ENCODE measurements at places on chromosomes 11 and 22.

- DNase-seq: no peak
These were observed 33.9 kb upstream of the MN1 start for GRCh38 chr22:27835446-27835845.

DNA sequence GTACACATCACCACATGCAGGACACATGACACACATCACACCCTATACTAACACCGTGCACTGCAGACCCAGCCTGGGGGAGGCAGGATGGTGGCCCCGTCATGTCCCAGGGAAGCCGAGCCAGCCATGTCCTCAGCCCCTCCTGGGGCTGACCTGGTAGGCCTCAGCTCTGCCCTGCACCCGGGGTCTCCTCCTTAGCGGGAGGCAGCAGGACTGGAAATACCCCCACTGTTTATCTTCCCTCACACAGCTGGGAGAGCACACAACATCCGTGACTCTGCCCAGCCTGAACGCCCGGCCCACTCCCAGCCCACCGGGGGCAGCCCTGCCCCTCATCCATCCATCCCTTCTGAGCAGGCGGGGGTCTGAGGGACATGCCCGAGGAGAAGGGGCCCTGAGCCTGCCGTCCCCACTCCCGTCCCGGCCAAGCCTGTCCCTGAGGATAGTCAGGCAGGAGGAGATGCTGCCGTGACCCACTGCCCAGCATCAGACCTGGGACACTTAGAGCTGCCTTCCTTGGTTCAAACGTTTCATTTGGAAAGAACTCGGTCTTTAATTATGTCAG, 945.0 kb downstream of the BRD1 start:
- no peak for DNase-seq

- no peak for DNase-seq
These were observed 88.3 kb downstream of the LUZP2 start for GRCh38 chr11:24585192-24585591.

GRCh38 chr11:77416357-77416756, 57.5 kb downstream of the PAK1 start:
- no peak for DNase-seq

GRCh38 chr22:26021516-26021915, 147.7 kb upstream of the SEZ6L start:
- DNase-seq: no peak

DNA sequence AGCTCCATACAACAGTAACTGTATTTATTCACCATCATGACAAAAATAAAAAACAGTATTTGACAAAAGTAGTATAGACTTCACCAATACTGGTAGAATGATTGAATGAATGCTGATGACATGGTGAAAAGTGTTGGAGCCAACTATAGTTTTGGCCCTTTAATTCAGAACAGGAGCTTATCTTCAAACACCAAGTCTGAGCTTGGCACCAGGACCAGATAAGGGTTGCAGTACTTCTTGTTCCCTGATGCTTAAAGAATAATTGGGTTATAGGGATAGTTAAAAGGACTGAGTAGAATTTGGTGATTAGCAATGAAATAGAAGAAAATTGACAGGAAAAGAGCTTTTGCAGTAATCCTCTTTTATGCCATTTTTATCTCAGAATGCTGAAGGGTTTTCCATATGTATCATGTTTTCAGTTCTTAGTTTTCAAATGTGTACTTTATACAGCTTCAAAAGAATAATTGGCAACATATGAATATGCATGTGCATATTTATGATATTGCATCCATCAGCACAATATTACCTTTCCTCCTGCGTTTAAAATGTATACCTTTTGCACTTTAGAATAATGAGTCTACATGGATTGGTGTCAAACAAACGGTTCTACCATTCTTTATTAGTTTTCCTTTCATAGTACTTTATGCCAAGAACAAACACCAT, 214.2 kb upstream of the ARHGAP42 start:
- no peak for DNase-seq

GRCh38 chr22:25453557-25453956, 110.9 kb upstream of the GRK3 start:
- no peak for DNase-seq

DNA sequence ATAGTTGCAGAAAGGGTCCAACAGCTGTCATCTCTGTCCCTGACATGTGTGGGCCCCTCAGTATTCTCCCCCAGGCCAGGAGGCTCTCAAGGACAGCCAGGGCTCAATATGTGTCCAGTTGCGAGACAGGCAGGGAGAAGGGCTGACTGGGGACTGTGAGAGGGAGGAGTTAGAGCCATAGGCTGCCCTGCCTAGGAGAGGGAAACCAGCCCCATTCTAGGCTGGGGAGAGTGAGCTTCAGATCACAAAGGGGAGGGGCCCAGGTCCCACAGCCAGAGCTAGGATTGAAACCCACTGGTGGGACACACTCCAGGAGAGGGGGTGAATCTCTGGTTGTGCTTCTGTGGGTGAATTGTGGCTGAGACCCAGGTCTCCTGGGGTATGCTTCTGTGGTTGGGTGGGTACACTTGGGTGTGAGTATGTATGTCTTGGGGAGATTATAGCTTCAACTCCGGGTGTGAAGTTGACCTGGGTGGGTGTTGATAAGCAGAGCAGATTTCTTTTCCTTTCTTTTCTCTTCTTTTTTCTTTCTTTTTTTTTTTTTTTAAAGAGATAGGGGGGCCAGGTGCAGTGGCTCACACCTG, 2.1 kb upstream of the CARNS1 start:
- no peak for DNase-seq

DNA sequence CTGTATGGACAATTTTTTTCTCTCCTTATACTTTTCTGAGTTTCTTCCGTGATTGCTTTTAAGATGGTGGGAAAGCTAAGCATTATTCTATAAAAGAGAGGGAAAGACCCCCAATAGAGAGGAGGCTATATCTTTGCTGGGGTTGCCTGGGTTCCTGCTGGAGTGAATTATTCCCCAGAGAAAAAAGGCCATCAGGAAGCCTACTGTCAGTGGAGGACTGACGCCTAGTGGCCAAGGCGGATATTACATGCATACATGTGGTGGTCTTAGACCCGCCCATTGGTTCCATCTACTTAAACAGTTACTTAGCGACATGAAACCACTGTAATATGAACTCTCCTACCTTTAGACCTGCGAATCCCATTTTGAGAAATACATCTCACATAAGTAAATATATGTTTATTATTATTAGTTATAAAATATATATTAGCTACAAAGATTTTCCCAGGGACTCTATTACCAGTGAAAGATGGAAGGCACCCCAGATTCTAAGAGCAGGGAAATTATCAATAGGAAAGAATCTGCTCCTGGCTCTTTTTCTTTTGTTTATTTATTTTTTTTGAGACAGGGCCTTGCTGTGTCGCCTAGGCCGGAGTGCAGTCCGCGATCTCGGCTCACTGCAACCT, 15.7 kb upstream of the PGA3 start:
- peak; percentile 49 for DNase-seq

DNA sequence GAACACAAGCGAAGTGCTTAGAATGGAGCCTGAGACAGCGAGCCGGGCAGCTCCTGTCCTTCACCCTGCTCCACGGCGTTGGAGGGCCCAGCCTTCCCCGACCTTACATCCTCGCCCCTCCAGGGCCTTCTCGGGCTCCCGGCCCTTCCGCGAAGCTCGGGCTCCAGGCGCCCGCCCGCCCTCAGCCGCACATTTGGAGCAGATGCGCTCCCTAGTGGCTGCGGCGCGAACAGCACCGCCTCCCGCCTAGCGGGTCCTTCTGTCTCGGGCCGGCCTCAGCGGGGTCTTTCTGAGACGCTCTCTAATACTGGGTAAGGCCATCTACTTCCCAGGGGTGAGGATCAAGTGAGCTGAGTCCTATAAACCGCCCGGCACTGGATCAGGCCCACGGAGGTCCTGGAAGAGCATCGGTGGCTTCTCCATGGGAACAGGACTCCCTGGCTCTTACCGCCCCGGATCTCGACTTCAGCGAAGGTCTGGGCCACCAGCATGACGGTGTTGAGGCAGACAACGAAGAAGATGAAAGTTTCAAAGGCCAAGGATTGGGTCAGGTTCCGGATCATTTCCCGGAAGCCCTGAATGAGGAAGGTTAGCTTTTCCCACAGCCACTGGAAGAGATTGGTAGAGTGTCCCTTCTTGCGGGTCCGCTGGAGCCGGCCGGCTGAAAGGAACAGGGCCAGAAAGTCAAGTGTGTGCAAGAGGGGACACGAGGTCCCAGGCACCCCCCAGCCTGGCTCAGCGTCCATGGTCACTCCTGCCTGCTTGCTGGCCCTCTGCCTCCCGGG, 3.7 kb downstream of the CATSPER1 start:
- peak; percentile 80 for DNase-seq

DNA sequence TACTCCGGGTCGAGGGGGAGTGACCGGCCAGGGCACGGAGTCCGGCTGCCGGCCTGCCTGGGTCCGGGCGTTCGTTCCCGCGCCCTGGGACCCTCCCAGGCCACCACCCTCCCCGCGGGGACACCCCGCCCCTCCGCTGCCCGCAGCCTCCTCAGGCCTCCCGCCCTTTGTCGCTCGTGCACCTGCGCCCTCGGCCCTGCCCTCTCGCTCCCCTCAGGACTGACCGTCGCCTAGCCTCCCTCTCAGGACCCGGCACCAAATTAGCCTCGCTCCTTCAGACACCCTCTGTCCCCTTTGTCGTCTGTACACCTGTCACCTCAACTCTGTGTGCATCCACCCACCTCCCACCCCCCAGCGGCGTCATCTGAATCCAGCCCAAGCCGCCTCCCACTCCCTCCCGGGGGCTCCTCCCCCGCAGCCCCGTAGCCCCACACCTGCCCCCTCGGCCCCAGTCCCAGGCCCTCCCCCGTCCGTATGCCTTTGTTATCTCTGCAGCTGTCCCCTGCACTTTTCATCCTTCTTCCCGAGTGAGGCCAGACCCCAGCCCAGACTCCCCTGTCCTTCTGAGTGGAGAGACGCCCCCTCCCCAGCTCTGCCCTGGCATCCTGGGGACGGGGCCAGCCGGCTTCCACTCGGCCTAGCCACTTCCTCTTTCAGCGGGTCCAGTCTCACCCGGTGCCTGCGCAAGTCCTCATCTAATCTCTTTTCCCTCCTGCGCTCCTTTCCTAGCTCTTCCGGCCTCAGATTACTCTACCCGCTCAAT, 643 bp downstream of the TIGD3 start:
- DNase-seq: no peak

- no peak for DNase-seq
These were observed 27.2 kb downstream of the WEE1 start for GRCh38 chr11:9600644-9601036.

- no peak for DNase-seq
These were observed 26.5 kb downstream of the SGSM3 start for GRCh38 chr22:40396882-40397281.

- DNase-seq: no peak
These were observed 393.7 kb downstream of the ETS1 start for GRCh38 chr11:128193615-128194014.

DNA sequence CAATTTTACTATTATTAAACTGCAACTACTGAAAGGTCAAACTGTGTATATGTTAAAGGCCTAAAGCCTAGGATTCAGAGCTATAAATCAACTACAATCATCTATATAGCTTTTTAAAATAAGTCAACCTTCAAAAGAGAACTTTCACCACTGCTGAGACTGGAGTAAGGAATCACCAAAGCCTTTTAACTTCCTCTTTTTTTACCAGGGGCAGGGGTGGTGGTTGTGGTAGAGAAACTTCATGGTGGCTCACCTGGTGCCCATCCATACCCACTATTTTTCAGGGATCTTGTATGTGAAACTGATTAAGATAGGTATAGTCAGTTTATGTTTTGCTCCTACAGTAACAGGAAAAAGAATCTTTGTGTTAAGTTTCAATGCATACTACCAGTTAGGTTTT, 31.5 kb downstream of the TSG101 start:
- no peak for DNase-seq

- DNase-seq: no peak
These were observed 3.4 kb upstream of the NUDT8 start for GRCh38 chr11:67632982-67633755.

GRCh38 chr11:57798905-57799559, 37.4 kb downstream of the CTNND1 start:
- DNase-seq: no peak

DNA sequence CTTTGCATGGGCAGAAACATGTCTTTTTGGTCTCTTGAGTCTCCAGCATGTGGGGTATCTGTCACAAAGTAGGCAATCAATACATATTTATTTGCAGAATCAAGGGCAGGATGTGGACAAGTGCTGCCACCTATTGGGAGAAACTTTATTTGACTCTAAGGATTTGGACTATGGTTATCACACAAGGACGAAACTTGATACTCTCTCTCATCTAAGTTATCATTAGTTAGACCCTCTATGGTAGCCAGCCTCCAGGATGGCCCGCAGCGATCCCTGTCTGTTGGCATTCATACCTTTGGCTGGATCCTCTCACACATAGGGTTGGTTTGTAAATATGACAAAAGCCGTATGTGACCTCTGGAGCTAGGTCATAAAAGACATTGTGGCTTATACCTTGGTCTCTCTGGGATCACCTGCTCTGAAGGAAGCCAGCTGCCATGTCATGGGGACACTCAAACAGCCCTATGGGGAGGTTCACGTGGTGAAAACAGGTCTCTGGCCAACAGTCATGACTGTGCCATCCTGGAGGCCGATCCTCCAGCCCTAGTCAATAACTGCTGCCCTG, 1.1 kb upstream of the FBXO7 start:
- DNase-seq: no peak

DNA sequence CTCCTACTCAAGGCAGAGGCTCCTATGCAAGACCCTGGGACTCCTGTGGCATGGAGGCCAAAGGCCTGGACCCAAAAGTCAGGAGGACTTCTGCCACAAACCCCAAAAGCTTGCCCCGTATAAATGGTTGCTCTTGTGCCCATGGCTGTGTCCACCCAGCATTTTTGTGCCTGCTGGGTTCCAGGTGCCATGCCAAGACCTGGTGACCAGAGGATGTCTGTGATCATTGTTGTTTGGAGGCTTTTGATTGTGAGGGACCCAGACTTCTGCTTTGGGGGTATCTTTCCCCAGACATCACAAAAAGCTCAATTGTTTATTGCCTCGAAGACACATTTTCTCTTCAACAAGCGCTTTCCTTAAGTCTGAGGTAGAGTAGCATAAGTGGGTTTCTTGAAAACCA, 35.1 kb downstream of the C22orf31 start:
- DNase-seq: no peak

GRCh38 chr11:113350336-113351067, 36.1 kb downstream of the TTC12 start:
- DNase-seq: no peak

GRCh38 chr22:41910050-41911000, 4.5 kb downstream of the SHISA8 start:
- no peak for DNase-seq

DNA sequence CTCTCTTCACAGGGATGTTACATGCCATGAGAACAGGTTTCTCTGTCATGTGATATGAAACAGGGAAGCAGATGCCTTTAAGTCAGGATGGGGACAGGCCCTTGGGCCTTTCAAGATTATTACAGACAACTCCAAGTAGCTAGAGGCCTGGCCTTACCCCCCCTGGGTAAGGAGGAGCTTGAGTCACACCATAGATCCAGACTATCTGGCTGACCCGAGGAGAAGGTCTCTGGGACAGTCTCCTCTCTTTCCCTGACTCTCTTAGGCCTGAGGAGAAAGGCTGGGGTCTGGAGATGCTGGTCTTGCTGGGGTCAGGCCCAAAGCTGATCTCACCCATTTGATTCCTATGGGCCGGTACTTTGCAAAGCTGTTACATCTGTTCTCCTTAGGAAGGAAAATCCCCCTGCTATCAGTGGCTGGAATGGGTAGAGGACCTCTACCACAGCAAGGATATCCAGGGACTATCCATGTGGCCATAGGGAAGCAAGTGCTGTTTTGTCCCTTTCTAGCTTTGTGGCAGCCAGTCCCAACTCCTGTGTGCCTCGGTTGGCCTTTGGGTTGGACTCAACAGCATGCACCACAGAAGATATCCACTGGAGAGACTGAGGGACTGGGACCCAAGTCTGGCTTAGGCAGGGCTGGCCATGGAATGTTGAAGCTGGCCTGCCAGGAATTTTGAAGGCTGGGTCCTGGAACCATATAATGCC, 25.2 kb downstream of the RELT start:
- no peak for DNase-seq

GRCh38 chr22:30308518-30309230, 18.1 kb downstream of the TBC1D10A start:
- no peak for DNase-seq
